ENCODE measurements at places on chromosomes 13 and 19.
A peak's percentile ranks its signal among the peaks of the same experiment; 100 is the strongest.

- DNase-seq: no peak
Observed at GRCh38 chr19:48493718-48494401, 17.8 kb downstream of the LMTK3 start.

DNA sequence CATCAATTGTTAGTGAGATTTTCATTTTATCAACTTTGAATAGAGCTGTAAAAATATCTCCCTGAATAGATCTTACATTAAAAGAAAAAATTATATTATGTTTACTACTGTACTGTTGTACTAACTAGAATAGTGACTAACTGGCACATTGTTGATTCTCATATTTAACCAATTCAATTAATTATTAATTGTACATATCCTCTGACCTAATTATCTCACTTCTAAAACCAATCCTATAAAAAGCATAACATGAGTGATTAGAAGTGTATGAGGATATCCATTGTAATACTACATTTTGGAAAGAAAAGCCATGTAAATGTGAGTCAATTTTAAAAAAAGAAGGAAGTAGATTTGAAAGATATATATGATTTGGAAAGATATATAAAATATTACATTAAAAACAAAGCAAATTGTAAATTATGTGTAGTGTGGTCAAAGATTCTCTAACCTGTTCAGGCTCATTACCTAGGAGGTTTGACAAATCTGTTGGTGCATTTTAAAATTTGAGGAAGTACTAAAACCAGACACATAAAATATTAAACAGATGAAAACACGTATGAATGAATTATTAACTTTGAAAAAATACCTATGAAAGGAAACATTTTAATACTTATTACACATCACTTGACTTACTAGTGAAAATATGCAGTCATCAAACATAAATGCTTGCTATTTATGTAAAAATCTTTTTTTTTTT is 829.8 kb upstream of the SLC10A2 start:
- no peak for DNase-seq

DNA sequence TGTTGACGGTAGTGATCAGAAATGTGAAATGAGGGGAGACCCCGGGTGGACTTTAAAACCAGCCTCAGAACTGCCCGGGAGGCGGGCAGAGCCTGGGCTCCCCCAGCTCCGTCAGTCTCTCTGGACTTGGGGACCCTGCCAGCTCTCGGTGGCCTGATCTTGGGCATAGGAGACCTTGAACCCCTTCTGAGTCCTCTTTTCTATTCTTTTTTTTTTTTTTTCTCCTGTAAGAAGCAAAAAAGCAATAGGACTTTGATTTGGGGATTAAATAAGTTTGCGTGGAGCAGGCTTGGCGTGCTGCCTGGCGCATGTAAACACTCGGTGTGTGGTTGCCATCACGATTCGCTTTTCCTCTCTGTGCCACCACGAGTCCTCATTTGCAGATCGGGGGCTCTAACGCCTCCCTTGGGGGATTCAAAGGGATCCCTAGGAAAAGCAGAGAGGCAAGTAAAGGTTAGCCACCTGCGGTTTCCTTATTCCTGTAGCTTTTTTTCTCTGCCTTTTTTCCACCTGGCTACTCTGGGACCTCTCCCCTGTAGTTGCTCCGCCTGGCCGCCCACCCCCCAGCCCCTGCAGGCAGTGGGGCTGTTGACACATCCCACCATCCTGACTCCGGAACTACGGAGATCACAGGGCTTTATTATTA is 1.3 kb downstream of the SAFB start:
- DNase-seq: peak; percentile 12

GRCh38 chr19:33701565-33701964 is 79.8 kb downstream of the CHST8 start:
- no peak for DNase-seq

GRCh38 chr13:45565331-45565730 is 50.2 kb downstream of the ERICH6B start:
- no peak for DNase-seq

DNA sequence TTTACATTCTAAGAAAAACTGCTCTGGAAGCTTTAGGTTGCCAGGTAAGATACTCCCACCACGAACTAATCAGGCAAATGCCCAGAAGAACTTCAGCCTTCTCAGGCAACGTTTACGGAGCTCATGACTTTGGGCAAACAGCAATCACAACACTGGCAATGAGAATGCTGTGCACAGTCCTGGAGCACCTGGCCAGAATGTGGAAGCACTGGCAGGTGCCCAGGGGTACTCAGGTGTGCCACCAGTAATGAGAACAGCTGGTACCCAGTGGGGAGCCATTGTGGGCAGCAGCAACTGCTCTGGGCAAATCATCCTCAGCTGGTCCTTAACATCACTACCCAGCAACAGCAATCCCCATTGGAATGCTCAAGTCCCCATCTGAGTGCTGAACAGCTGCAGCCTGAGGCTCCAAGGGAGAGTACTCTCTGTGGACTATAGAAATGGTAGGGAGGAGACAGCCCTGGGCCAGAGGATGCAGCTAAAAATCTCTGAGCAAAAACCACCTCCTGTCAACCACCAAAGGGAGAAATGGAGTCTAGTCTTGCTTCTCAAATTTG is 210.0 kb downstream of the FOXO1 start:
- no peak for DNase-seq

GRCh38 chr19:18771328-18772242 is 19.5 kb downstream of the COMP start:
- DNase-seq: no peak

DNA sequence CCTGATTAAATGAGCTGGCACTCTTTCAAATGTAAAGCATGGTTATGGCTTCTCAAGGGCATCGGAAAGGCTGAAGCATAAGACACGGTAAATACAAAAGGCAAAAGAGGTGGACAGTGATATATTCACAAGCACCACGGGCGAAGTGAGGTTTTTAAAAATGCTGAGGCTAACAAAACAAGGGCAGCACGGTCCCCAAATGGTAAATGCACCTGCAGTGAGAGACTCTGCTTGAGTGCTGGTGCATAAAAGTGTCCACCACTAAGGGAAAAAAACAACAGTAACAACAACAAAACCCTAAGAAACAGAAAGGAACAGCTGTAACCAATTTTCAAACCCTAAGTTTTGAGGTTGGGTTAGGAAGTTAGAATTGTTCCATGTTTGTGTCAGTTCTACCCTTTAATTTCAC is 234.9 kb downstream of the PCDH9 start:
- DNase-seq: no peak

DNA sequence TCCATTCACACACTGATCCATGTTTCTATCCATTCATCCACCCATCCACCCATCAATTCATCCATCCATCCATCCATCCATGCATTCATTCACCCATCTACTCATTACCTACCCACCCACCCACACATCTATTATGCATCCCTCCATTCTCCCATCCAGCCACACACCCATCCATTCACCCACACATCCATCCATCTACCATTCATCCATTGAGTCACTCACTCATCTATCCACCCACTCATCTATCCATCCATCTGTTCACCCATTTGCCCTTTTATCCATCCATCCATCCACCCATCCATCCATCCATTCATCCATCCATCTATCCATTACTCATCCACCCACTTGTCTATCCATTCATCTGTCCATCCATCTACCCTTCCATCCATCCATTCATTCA is 30.1 kb downstream of the CELF5 start:
- no peak for DNase-seq

DNA sequence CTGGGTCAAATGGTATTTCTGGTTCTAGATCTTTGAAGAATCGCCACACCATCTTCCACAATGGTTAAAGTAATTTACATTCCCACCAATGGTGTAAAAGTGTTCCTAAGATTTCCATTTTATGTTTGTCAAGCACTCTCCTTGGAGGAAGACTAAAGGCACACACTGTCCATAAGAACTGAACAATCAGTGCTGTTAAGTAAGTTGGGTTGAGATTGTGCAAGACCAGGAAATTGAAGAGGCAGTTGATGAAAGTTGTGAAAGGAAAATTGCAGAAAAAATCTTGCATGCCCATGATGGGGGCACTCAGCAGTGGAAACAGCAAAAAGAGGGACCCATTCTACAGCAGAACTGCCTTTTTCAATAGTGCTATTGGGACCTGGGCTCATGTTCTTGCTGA is 323.6 kb downstream of the DLEU7 start:
- no peak for DNase-seq

- no peak for DNase-seq
Observed at GRCh38 chr19:48443256-48443655, 2.5 kb upstream of the GRWD1 start.

DNA sequence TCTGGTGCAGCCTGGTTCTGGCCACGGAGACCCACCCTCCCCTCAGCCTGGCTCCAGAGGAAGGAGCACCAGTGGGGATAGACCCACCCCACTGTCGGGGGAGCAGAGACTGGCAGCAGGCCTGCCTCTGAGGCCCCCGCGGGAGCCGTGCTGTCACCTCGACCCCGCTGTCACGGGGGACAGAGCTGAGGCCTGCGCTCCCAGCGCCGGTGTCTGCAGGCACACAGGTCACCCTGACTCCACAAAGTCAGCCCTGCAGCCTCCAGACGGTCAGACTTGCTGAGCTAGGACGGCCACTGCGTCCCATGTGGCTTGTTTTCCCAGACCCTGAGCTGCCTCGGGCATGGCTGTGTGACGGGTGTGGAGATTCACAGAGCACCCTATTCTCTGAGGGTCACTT is 32.3 kb downstream of the GNG7 start:
- DNase-seq: no peak

- DNase-seq: no peak
Observed at GRCh38 chr19:8446061-8446709, 1.4 kb downstream of the HNRNPM start.

GRCh38 chr19:54659300-54659699 is 3.5 kb upstream of the LILRB4 start:
- DNase-seq: no peak

DNA sequence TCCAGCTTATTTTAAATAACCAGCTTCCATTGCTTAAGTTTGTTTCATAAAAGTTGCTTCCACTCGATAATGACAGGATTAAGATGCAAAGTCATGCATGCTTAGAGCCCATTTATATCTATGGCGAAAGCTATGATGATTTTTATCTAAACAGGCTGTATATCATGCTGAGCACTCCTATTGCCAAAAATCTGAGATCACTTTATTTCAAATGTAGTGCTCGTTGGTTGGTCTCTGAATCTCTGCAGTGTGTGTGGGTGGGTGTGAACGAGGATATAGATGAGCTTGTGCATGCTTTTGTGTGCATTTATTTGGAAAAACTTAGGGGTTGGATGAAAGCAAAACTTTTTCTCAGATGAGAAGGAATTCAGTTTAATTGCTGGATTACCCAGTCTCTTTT is 27.0 kb upstream of the ARGLU1 start:
- no peak for DNase-seq

DNA sequence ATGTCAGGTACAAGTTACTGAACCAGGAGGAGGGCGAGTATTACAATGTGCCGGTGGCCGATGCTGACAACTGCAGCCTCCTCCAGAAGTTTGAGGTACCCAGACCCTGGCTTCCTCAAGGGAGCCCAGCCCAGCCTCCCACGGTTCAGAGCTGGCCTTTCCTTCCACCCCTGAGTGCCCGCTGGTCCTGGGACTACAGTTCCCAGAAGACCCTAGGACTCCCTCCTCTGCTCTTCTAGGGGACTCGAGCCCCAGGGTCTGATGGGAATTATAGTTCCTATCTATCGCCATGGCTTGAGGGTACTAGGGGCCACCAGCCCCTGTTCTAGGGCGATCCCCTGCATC is 11.0 kb downstream of the PRKCG start:
- DNase-seq: no peak

DNA sequence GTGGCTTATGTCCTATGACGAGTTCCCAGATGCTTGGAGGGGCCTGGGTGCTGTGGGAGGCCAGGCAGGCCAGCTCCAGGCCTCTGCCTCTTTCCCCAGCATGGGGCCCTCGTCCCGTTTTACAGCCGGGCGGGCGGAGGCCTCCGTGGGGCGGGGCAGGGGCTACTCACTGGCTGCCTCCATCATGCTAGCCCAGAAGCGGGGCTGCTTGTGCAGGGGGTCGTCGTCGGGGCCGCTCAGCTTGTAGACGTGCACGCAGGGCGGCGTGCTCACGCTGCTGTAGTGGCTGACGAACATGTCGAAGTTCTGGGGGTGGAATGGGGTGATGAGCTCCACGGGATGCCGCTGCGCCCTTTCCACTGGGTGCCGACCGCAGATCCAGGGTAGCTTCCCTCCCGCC is 18.4 kb upstream of the MYDGF start:
- no peak for DNase-seq

- DNase-seq: no peak
Observed at GRCh38 chr13:29456419-29456818, 139.1 kb downstream of the SLC7A1 start.

GRCh38 chr13:30030141-30030750 is 179.8 kb upstream of the UBL3 start:
- no peak for DNase-seq

DNA sequence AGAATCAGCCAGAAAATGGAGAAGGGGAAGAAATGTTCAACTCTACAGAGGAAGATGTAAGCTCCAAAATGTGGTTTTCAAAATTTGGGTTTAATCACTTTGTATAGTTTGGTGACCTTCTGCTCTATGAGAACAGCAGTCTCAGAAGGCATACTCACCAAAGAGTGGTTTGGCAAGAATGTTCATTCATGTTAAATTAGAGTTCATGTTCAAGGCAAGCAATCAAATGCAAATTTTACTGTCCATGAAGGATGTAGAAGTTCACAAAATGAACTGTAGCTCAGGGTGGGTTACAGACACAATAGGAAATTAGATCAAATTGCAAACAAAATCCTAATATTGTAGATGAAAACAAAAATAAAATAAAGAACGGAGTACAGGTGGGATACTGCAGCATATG is 606.7 kb upstream of the PCDH20 start:
- no peak for DNase-seq

GRCh38 chr13:114148521-114148855 is 16.1 kb upstream of the RASA3 start:
- no peak for DNase-seq

- DNase-seq: no peak
Observed at GRCh38 chr19:15025217-15025616, 24.1 kb upstream of the CASP14 start.

DNA sequence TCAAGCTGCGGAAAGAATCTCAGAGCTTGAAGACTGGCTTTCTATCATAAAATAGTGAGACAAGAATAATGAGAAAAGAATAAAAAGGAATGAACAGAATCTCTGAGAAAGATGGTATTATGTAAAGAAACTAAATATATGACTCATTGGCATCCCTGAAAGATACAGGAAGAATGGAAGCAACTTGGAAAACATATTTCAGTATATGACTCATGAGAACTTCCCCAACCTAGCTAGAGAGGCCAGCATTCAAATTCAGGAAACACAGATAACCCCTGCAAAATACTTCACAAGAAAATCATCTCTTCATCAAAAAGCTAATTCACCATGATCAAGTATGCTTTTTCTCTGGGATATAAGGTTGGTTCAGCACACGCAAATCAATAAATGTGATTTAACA is 2318.0 kb downstream of the PCDH9 start:
- no peak for DNase-seq

- no peak for DNase-seq
Observed at GRCh38 chr19:33624586-33624985, 2.8 kb downstream of the CHST8 start.

DNA sequence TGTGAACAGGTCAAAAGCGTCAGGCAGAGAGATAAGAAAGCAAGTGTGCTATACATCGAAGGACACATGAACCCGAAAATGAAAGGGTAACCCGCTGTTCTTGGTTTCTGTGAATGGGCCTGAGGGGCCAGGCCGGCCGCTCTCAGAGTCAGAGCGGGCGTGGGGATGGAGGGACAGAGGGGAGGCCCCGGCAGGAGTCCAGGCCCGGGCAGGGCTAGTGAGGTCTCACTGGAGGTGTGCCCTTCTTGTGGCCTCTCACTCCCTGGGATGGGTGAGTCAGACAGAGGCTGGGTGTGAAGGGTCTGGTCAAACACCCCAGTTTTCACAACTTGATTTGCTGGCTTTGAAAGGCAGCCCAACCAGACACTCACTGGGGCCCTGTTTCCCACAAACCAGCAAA is 17.4 kb upstream of the NDUFS7 start:
- DNase-seq: no peak

- peak; percentile 84 for DNase-seq
Observed at GRCh38 chr19:48812094-48812929, 1.5 kb upstream of the BCAT2 start.
